Hematopoietic multipotent progenitor cell treated with erythropoietin and hydrocortisone succinate and interleukin-3 and kit ligand, for 15 days (in vitro differentiated cells): ENCODE measurements at places on chromosomes 11 and 22.
A peak's percentile ranks its signal among the peaks of the same experiment; 100 is the strongest.

GRCh38 chr11:135075740-135076139 lies 663.7 kb upstream of the B3GAT1 start:
- DNase-seq = peak; percentile 47

GRCh38 chr11:67253872-67254624 lies 12.2 kb upstream of the GRK2 start:
- peak; percentile 61 for DNase-seq

- DNase-seq = no peak
These were observed 50.9 kb upstream of the RTL6 start for GRCh38 chr22:44548981-44549380.

GRCh38 chr11:111520560-111520959 lies 6.0 kb downstream of the HOATZ start:
- no peak for DNase-seq

GRCh38 chr22:42314709-42315391 lies 44.4 kb upstream of the TCF20 start:
- no peak for DNase-seq

- DNase-seq = no peak
These were observed 144.6 kb downstream of the ATG16L2 start for GRCh38 chr11:72958791-72959190.

GRCh38 chr11:111476956-111477355 lies 35.2 kb downstream of the BTG4 start:
- no peak for DNase-seq
